ENCODE measurements at places on chromosomes 1 and 21.

DNA sequence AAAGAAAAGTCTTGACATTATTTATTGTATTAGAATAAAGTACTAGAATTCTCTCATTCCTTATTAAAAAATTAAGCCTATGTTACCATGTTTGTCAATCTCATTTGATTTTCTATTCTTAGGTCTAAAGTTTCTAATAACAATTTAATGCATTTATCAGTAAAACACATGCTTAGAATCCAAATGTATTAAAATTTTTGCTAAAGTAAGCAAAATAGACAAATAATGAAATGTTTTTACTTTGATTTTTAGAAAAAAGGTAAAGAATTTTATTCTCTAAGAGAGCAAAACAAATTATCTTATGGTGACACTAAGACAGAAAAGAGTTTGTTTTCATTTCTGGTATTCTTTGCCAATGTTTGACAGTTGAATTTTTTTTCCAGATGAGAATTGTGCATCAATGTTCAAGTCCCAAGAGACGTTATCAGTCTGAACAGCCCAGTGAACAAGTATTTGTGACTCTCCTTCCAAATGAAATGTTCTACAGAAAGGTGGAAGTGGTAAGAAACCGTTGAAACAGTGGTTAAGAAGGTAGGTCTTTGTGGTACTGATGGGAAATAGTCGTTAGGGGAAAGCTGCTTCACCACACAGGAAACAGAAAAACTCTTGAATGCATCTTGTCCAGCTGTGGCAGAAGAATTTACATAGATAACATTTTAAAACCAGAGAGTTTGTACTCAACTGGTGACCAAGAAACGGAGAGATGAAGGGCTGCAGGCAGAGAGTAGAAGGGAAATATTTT lies 402.5 kb downstream of the PTPRC start:
- DNase-seq: no peak

DNA sequence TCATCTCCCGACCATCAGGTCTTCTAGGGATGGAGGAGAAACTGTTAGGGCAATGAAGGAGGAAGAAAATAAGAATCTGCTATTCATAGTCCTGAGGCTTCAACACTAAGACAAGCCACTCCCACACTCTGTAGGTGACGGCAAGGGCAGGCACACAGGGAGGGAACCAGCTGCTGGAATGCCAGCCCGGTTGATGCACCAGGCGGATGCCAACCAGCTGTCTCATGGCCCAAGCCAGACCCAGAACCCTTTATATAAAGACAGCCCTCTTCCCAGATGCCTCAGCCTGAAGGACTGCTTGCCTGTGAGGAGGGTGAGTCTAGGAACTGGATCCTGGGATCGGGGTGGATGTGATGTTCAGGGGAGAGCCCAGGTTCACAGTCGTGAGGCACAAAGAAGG lies at the start of gene KPRP:
Gene KPRP, plus strand, starts transcription at position 279 of the 400 bp plus-strand sequence. CDS start 1,564 bp downstream, outside the sequence.
- DNase-seq: no peak

- peak; percentile 77 for DNase-seq
Measured at GRCh38 chr1:923131-923990, at the start of gene SAMD11. Gene SAMD11 (plus strand): TSS chr1:923923. CDS start chr1:924432, 509 bp downstream.

GRCh38 chr1:67723620-67724019 lies 38.6 kb downstream of the GADD45A start:
- no peak for DNase-seq

GRCh38 chr1:178143730-178144690 lies 50.1 kb downstream of the RASAL2 start:
- DNase-seq: no peak

DNA sequence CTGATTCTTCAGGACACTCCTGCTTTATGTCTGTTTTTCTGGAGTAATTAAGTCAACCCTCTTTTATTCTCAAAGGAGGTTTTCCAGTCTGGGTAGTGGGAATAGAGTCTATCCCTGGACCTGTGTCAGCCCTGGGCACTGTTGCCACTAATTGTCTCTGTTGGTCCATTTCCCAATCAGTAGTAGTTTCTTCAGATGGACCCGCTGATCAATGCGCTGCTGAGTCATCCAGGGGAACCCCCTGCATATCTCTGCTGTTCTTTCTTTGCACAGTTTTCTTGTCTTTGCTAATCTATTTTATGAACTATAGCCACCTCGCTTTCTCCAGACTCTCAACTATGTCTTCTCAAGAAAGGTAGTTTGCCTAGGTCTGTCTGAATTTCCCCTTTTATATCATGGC lies 82.5 kb downstream of the TNNI3K start:
- no peak for DNase-seq

DNA sequence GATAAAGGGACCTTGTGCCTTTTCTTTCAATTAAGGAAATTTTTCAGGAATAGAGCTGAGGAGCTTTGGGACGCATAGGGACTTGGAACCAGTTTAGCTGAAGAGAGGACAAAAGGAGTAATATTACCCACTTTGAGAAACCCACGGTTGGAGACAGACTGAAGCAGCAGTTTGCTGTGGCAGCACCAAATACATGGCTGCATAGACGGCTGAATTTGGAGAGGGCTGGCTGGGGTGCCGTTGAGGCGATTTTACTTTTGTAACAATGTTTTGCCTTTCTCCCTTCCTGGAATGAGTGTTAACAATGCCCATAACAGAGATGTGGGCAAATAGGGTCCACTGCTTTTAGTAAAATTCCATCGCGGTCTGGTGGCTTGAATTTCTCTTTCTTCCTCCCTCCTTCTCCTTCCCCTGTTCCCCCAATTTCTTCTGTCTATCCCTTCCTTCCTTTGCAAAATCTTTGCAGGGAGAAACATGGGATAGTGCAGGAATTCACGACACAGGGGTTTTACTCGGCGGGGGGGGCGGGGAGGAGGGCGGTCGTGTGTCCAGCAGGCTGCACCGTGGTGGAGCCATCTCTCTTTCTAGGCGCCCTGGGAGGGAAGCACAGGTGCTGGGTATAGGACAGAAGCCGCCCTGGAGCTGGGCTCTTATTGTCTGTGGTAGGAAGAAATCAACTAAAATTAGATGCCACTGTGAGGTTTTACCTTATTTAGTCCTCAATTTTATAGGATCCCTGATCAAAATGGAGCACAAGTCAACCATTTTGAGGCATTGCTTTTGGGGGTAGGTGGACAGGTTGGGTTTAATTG lies 6.8 kb downstream of the LHX4 start:
- no peak for DNase-seq

- DNase-seq: peak; percentile 70
Measured at GRCh38 chr21:41631564-41632461, 123.9 kb upstream of the TMPRSS2 start.

GRCh38 chr1:41842993-41843755 lies 75.5 kb downstream of the HIVEP3 start:
- no peak for DNase-seq

DNA sequence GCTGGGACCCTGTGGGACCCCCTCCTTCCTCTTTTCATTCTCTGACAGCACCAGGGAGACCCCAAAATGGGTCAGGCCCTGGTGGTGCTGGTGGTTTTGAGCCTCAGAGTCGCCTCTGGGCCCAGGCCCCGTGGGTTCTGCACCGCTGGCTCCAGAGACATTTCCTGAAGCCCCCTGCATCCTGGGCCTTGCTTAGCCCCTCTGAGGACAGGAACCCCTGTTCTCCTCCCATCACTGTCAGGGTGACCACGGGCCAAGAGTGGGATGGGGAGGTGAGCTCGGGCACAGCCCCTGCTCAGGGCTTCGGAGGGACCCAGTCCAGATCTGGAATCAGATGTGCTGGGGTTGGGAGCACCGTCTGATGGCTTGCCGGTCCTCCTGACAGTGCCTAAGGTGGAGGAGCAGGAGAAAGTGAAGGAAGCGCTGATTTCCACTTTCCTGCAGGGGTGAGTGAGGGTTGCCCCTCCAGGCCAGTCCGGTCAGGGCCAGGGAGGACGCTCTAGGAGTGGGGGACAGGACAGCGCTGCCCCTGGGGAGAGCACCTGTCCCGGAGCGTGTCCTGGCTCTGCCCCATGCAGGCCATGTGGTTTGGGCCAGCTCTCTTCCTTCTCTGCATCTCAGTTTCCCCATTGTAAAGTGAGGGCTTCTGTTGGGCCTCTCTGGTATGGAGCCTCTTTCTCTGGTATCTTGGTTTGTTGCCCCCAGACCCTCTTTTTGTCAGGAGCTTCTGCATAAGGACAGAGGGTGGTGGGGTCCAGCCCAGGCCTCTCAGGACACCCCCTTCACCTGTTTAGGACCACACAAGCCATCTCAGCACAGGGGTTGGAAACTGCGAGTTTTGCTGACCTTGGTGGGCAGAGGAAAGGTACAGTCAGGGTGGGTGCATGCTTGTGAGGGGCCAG lies 71.0 kb downstream of the TRIM11 start:
- DNase-seq: no peak

DNA sequence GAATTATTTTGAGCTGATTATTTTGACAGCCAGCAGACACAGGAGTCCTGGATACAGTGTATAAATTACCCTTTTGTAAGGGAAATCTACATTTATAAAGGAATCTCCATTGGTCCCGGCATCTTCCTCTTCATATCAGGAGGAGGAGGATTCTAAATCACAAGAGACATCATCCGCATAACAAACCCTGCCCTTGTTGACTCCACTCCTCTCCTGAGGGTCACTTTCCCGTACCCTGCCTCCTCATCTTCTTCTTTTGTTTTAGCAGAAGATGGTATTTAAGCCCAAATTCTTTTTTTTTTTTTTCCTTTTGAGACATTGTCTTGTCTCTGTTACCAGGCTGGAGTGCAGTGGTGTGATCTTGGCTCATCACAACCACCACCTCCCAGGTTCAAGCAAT lies 14.6 kb upstream of the PKNOX1 start:
- no peak for DNase-seq

DNA sequence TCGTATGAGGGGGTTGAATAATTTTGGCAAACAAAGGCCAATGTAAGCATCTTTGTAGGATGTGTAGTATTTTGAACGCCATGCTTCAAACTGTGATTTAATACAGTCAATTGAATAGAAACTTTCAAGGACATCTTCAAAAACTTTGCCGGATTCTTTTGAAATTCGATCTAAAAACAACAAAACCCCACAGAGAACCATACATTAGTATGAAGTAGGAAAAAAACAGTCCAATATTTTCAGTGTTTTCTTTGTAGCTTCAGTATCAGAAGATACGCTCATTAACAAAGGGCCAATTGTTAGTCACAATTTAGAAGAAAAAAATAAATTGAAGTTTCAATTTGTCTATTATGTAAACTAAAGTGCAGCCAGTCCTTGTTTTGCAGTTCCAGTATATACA lies 20.7 kb upstream of the SYNJ1 start:
- DNase-seq: no peak

GRCh38 chr21:35266546-35266945 lies 217.4 kb upstream of the RUNX1 start:
- no peak for DNase-seq

GRCh38 chr21:46063734-46064680 lies 33.9 kb upstream of the COL6A2 start:
- DNase-seq: no peak

- DNase-seq: peak; percentile 70
Measured at GRCh38 chr1:204507317-204508105, 8.7 kb upstream of the MDM4 start.

DNA sequence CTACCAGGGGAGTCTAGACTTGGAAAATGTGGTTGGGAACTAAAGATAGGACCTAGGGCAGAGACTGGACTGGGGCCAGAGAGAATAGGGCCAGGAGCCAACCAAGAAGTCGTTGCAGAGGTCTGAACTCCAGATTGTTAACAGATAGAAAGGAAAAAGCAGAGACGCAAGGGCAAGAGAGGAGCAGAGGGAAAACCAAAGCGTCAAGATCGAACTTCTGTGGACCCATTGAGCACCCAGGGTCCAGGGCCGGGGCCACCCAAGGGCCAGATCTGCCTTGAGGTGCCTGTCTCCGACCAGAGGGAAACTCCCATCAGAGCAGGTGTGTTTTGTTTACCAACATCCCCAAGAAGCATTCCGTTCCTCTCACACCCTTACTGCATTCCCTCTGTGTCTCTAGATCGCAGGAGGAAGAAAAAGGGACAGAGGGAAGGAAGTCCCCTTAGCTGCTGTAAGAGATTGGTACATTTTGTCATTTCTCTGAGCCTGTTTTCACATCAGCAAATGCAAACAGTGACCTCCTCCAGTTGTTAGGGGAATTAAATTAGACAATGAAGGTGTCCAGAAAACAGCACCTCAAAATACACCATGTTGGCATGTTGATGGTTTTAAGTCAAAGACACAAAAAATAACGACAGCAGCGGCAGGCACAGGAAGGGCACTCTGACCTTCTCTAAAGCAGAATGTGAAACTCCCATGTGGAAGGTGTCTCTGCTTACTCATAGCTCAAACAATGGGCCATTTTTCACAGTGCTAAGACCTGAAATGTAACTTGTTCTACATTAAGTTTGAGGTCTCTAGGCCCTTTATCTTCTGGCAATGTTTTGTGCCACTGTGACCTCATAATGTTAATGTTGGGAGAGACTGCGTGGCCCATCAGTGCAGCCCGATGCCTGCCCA lies 105.8 kb upstream of the RAB4A start:
- no peak for DNase-seq

GRCh38 chr1:63843884-63844283 lies 70.1 kb downstream of the ROR1 start:
- no peak for DNase-seq

GRCh38 chr1:200474633-200475032 lies 64.8 kb upstream of the ZNF281 start:
- no peak for DNase-seq

DNA sequence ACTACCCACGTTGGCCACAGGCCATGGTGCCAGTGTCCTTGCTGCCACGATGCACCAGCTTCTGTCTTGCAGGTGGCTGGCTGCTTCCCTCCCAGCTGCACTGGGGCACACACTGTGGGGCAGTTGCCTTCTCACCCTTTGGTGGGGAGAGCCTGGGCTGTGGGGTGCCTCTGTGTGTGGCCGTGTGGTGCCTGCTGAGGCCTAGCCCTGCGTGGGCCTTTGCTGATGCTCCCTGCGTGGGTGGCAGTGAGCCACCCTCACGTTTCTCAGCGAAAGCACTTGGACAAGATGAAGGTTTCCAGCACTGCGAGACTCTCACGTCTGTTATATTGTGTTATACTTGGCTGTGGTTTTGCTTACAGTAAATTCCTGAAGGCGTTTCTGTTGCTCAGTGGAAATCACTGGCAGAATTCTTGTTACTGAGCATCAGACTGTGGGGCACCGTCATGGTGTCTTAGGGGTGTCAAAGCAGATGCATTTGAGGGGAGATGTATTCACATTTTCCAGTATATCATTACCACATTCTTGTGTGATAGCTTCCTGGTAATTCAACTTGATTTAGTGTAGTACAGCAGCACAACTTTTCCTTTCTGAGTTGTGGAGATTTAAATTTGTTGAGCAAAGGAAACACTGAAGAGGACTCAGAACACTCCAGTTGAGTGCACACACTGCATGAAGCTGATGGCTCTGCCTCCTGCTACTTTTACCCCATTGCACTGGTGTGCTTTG lies 124.7 kb downstream of the PCBP3 start:
- DNase-seq: no peak

- DNase-seq: no peak
Measured at GRCh38 chr1:163203561-163203960, 845 bp upstream of the RGS5 start.

DNA sequence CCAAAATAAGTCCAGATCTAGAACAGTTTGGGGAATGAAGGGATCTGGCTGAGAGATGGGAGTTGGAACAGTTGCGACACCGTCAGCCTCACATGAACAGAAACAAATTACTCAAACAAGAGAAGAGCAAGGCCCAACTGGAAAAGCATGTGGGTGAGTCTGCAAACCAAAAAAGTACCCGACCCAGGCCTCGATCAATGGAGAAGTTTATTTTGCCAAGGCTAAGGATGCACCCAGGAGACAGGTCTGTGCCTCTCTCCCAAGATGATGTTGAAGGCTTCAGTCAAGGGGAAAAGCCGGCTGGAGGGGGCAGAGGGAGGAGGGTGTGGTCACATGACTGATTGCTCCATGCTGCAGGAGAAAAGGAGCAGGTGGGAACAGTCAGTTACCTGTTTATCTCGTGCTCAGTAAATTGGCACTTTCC lies 42.3 kb downstream of the KRTAP10-1 start:
- peak; percentile 84 for DNase-seq

- DNase-seq: no peak
Measured at GRCh38 chr1:246687002-246687401, 37.2 kb upstream of the SCCPDH start.
